ENCODE measurements at places on chromosomes 2 and 18.

- DNase-seq, result no peak
These were observed 13.4 kb downstream of the NOP58 start for GRCh38 chr2:202278944-202279343.

DNA sequence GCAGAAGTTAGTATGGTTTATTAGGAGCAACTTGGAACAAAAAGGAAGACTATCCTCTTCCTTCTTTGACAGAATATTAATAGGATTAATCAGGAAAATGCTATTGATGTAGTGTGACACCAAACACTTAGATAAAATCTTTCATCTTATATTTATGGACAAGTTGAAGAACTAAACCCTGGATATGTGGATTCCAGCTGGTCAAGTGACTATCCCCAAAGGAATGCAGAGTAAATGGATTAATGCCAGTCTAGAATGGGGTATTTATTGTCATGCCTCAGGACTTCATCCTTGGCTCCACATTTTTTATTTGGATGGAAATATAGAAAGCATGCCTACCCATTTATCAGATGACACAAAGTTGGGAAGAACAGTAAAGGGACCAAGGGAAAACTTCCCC is 124.0 kb upstream of the TTC39C start:
- DNase-seq, result no peak

GRCh38 chr2:233996461-233996860 is 54.0 kb upstream of the SPP2 start:
- DNase-seq, result no peak

DNA sequence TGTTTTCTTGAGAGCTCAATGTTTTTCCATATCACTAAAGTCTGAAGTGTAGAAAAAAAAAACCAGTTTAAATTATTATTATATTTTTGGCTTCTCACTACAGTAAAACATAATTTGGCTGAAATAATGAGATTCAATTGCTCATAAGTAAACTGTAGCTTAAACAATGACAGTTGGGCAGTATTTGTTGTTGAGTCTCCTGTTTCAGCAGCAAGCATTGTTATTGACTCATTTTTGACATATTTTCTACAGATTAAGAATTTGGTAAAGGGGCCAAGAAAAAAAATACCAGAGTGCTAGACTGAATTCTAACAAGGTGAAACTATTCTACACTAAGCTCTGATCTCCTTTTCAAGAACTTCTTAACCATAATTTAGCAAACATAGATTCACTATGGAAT is 2070.4 kb upstream of the CELF4 start:
- DNase-seq, result no peak

DNA sequence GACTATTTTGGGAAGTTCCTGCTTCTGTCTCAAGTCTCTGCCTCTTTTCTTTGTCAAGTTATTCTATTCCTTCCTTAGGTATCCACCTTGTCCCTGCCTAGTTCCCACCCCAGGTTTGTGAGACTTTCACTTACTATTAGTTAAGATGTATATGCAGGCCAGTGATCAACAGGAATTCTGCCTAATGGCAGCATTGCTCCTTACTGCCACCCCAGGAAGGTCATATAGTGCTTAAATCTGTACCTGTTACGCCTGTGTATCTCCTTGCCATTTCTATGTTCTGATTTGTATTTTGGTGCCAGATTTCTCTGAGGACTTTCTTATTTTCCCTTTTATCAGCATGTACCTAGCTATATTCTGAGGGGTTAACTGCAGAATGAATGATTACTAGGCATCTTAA is 746.0 kb upstream of the TMEFF2 start:
- DNase-seq, result no peak

DNA sequence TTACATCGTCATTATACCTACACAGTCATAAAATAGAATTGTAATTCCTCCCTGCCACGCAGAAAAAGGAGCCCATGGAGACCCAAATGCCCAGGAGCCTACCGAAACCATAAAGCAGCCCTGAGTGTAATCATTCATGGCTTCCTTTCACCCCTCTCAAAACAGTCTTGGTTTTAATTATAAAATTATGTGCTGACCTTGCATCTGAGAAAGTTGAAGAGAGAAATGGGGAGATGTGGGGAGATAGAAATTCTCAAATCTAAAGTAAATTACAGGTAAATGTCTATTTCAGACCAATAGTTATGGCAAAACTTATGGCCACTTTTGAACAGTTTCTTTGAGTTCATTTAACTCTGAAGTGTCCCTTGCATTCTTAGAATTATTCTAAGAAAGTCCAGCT is 1068.8 kb downstream of the BCL11A start:
- DNase-seq, result no peak

GRCh38 chr2:237060534-237061312 is 25.0 kb upstream of the COPS8 start:
- DNase-seq, result no peak

DNA sequence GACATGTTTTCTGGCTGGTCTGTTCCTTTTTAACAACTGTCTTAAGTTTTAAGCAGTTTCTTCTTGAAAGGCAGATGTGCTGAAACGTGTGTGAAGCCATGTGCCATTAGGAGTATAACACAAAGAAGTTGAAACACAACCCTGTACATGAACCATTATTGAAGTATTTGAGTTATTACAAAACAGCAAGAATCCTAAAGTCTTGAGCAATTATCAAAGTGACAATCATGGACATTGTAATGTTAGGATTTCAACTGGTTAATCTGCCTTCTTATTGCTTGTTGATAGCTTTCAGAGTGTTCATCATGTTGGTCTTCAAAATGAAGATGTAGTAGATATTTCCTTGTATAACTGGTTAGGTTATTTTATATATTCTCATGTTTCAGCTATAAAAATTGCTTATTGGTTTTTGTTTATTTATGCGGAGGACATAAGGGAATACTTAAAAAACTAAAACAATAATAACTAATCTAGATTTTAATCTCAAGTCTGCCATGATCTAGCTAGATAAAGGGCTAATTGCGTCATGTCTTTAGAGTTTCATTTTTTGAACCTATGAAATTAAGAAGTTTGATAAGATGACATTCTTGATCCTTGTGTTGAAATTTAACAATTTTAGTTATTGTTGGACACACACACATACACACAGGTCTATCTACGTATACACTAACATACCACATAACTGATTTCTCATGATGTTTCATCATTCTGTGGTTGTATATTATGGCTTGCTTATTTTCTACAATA is 21.1 kb downstream of the PPP1R1C start:
- DNase-seq, result no peak

GRCh38 chr2:177589186-177589585 is 196.6 kb downstream of the AGPS start:
- no peak for DNase-seq

DNA sequence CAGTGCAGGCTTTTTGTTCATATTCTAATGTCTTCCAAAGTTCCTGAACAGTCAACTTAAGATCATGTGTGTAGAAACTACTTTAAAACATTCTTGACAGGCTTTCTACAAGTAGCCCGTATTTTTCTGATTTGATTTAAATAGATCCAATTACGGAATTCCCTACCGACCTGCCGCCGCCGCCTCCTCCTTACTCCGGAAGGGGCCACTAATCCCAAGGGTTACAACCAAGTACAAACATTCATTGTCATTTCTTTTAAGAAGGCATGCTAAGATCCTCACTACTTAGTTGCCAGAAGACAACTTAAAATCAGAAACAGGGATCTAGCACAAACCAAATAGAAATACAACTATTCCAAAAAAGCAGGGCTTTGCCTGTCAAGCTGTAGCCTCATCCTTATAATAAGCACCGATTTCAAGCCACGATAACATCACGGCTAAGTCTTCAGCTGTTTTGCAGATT is 784 bp downstream of the WDR33 start:
- DNase-seq, result no peak

DNA sequence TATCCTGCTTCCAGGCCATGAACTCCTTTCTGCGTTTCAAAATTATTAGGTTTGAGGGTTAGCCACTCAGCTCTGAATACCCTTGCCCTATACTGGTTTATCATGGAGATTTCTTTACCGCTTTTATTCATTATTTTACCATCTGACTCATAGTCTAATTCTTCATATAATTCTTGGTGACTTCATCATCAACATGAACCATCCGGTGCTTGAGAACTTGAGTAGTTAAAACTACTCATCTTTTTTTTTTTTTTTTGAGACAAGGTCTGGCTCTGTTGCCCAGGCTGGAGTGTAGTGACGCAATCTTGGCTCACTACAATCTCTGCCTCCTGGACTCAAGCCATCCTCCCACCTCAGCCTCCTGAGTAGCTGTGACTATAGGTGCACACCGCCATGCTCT is 94.2 kb upstream of the LHCGR start:
- DNase-seq, result no peak

GRCh38 chr2:202042444-202042843 is 8.8 kb downstream of the FZD7 start:
- DNase-seq, result no peak

DNA sequence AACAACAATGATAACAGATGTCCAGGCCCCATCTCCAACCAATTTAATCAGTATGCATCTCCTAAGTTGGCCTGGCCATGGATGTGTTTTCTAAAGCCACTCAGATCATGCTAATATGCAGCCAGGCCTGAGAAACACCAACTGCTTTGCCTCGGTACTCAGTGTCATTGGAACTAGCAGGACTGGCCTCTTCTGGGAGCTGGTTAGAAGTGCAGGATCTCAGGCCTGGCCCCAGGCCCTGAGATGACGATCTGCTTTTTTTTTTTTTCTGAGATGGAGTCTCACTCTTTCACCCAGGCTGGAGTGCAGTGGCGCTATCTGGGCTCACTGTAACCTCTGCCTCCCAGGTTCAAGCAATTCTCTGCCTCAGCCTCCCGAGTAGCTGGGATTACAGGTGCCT is 69.1 kb downstream of the IRS1 start:
- no peak for DNase-seq

DNA sequence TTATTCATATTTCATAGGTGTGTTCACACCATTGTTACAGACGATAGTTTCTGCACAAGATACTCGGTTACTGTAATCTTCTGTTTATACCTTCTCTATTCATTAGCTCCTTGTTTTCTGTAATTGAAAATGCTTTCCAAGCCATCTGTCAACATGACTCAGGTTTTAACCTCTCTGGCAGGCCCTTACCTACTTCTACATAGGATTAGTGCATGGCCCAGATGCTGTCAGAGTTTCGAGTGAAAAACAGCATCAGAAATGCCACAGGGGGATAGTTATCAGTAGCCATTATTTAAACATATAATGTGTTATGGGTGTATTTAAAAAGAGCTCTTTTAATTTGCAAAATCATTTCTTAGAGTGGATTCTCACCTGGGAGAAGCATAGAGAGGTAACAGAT is 596.4 kb downstream of the FBXO15 start:
- no peak for DNase-seq

All from naive B cell (primary cell).